Right cardiac atrium (tissue), 5 donors: ENCODE measurements at places on chromosomes 7 and 10. TPM values are rescaled to one million over a fixed set of nuclear protein-coding genes. Genes with fewer than 3 reads are reported as not detected.

GRCh38 chr7:84744385-84744784, 442.5 kb downstream of the SEMA3D start:
- DNase-seq = no peak

GRCh38 chr7:45203459-45203858, 45.9 kb downstream of the RAMP3 start:
- peak; percentile 72 for DNase-seq

GRCh38 chr7:122550545-122550944, 148.4 kb downstream of the RNF133 start:
- DNase-seq = no peak

Gene GPR15LG
- polyA plus RNA-seq = not detected

Gene SPDYE16
- polyA plus RNA-seq = 0.09 TPM

Gene AKR1D1
- not detected for polyA plus RNA-seq

DNA sequence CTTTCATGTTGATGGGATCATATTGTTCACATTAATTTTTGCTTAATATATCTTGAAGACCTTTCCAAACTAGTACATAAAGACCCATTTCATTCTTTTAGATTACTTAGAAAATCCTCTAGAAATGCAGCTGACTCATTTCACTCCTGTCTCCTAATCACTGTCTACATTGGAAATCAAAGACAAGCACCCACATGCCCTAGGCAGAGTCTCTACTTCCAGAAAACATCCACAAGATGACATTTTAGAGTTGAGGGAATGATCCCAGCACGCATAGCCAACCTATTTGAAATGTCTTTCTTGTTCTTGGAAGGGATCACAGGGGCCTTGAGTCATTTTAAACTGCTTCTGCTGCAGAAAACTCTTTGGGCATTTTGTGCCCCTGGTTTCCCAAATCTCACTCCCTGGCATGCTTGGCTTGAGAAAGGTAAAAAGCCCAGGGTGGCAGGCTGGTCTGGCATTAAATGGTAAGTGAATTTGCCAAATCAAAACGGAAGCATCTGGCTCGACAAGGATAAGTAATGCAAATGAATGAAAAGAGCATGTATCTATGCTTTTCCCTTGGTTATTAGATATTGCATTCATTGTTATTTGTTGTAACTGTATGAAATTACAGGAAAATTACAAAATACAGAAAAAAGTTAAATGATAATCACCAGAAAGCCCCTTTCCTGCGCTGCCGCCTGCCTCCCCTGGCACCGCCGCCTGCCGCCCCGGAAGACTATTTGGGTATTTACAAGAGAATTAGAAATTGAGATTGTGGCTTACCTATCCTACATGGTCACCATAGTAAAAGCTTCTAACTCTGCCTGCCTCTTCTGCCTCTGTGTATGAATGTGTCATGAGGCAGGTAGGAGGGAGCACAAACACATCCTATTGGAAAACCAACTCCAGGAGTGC, 225.3 kb downstream of the PTEN start:
- DNase-seq = no peak

DNA sequence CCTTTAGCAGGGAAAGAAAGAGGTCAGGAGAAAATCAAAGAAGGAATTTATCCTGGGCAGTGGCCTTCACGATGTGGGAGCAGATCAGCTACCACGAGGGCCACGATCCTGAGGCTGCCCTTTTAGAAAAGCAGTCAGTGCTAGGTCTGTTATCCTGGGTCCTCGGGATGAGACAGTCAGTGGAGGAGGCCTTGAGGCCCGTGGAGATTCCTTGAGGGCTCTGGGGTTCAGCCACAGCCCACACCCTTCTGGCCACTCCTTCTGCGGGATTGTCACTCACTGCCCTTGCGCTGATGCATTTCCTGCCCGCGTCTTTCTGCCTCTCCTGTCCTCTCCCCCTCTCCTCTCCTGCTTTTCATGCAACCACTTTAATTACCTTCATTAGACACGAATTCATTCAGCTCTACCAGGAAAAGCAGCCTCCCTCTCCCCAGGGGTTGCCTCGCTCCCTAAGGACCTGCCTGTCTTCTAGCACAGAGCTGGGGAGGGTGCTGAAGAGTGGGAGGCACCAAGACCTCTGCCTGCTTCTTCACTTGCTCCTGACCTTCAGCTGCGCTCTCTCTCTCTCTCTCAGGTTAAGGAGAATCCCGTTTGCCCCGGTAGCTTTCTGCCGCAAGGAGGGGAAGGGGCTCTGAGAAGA, 42.6 kb upstream of the LRRC4 start:
- DNase-seq = no peak
